Activated CD8-positive, alpha-beta memory T cell treated with anti-CD3 and anti-CD28 coated beads for 48 hours (primary cell): ENCODE measurements at places on chromosomes 2 and 18.

- no peak for DNase-seq
These were observed 563.2 kb upstream of the NRP2 start for GRCh38 chr2:205119136-205119535.

DNA sequence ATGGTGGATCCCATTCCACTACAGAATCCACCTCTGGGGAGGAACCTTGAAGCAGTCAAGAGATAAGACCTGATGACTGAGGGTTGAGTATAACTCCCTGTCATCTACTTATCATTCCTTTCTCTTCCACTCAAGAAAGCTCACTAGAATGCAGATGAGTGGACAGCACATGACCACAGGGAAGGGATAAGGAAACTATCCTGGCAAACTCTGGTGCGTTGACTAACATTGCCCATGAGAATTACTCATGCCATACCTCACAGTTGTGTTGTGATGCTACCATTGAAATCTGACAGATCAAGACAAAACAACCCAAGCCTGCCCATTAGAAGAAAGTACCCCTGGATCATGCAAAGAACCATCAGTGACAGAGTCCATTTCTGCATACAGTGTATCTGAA, 26.5 kb downstream of the SLC16A14 start:
- DNase-seq: no peak

GRCh38 chr18:22847392-22847791, 85.7 kb upstream of the RBBP8 start:
- no peak for DNase-seq

GRCh38 chr2:161165811-161166210, 5.6 kb downstream of the TANK start:
- no peak for DNase-seq

DNA sequence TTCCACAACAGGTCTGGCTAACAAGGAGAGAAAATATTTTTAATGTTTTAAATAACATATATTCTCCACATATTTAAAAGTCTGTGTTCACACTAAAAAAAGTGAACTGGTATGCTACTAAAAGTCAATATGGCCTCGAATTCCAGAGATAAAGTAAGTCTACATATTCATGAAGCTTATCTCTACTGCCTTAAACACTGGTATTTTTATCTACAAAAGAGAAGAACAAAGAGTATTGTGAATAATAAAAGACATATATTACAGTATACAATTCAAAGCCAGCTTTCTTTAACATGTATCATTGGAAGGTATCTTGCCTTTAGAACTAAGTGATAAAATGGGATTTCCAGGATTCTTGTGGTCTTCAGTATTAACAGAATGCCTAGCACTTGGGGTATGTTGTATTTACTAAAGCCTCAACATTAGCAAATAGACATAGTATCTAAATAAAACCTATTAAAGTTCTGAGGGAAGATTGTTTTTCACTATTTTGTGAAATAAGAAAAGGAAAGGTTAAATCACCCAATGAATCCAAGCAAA, 302.8 kb upstream of the CCDC68 start:
- DNase-seq: no peak

- no peak for DNase-seq
These were observed 6.6 kb upstream of the ASAP2 start for GRCh38 chr2:9199716-9200632.

DNA sequence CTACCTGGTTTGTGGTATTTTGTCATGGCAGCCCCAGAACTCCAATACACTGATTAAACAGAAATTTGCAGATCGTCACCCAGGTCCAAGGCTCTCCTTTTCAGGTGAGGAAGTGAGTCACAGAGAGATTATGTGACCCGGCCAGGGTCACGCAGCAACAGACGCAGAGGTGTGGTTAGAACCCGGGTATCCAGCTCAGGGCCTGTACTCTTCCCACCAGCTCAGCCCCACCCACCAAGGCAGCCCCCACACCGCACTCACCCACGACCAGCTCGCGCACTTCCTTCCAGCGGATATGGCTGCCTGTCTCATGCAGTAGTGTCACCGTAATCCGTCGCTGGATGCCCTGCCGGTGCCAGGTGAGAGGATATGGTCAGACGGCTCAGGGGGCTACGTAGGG, 48.1 kb downstream of the AQP12A start:
- DNase-seq: no peak

DNA sequence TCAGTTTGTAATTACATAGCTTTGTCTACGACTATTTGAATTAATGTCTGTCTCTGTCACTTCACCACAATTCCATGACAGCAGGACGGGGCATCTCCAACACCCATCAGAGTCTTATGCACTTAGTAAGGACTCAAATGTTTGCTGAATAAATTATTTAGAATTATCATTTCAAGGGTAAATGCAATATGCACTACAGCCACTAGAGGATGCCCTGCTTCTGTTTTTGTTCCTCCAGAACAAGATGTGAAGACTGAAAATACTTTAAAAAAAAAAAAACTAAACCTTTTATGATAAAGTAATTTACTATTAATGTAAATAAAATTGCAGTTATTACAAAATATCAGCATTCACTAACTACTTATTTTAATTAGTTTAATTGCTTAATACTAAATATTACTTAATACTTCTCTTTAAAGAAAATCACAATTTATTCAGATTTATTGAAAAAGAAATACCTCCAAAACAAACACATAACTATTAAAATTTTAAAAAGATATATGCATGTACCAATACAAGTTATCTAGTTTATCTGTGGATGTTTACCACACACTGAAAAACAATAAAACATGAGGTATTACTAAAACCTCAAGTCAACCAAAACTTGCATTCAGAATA, 3.2 kb downstream of the PIGN start:
- DNase-seq: no peak

DNA sequence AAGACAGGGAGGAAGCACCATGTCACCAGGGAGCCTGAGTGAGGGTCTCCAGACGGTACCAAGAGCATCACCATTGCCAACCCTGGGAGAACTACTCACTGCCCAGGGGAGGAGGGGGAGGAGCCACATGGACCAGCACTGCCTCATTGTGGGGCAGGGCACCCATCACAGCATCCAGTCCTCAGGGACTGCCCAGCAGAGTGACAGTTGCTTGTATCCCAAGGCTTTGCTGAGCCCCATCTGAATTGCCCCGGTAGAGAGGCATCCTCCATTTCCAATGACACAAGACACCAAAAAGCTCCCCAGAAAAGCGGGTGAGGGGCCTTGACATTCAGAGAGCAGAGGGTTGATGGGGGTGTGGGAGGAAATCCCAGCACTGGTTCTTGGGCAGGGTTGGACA, 6.8 kb upstream of the CIB4 start:
- DNase-seq: no peak

GRCh38 chr2:40403233-40403836, 48.6 kb downstream of the SLC8A1 start:
- no peak for DNase-seq

GRCh38 chr2:71064110-71064611, 4.3 kb upstream of the NAGK start:
- no peak for DNase-seq

DNA sequence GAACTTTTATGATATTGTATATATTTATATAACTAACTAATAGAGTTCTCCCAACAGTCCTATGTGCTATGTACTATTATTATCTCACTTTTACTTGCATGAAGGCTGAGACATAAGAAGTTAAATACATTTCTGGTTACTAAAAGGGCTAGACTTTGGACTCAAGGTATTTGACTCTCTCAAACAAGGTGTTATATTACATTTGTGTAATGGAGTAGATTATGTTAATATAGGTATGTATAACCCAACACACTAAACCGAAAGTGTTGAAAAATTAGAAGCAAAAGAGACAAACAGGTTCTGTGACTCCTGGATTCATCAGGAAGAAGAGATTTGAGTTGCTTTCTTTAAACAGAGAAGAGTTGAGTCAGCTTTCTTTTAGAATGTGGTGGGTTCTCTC, 733.6 kb upstream of the ZEB2 start:
- DNase-seq: no peak

DNA sequence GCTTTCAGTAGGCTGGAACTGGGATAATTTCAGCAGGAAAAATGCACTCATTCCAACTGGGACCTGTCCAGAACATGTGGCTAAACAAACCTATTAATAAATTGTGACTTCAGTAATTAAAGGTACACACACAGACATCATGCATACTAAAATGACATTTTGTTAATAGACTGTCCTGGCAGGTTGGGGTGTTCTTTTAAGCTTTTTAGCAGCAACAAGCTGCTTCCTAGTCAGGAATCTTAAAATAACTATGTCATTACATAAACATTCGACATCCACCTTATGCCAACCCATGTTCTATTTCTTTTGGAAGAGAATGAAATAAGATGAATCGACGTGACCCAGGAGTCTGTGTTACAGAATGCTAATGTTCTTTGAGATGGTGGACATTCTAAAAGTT, 435.7 kb downstream of the TXNL1 start:
- no peak for DNase-seq

GRCh38 chr18:2901423-2901985, 54.7 kb downstream of the EMILIN2 start:
- no peak for DNase-seq

DNA sequence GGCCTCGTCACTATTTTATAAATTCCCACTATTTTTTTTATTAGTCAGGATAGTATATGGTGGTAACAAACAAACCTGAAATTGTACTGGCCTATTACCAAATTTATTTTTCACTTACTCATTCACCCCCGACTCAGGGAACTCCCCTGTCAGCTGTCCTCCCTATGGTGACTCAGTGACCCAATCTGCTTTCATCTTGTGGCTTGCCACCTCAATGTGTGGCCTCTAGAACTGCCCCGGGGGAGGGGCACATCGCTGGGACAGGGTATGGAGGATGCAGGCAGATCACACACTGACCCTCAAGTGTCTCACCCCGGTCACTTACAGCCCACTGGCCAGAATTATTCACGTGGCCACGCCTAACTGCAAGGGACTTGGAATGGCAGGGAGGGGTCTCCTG, 71.6 kb downstream of the ACTR2 start:
- peak; percentile 18 for DNase-seq

DNA sequence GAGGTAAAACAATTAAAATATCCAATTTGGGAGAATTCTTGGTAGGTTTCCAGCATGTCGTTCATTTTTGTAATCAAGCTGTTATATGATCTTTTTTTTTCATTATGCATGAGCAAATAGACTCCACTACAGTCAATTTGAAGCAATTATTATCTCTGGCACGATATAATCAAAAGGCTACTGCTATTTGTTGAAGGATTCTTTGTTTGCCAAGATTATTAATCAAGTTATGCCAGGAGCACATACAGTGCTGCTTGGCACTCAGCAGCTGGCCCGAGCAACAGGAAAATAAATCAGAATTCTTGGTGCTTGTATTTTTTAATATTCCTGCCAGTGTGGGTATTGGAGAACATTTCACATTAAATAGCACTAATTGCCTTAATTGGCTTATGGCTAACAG, 279.5 kb downstream of the RND3 start:
- DNase-seq: no peak

DNA sequence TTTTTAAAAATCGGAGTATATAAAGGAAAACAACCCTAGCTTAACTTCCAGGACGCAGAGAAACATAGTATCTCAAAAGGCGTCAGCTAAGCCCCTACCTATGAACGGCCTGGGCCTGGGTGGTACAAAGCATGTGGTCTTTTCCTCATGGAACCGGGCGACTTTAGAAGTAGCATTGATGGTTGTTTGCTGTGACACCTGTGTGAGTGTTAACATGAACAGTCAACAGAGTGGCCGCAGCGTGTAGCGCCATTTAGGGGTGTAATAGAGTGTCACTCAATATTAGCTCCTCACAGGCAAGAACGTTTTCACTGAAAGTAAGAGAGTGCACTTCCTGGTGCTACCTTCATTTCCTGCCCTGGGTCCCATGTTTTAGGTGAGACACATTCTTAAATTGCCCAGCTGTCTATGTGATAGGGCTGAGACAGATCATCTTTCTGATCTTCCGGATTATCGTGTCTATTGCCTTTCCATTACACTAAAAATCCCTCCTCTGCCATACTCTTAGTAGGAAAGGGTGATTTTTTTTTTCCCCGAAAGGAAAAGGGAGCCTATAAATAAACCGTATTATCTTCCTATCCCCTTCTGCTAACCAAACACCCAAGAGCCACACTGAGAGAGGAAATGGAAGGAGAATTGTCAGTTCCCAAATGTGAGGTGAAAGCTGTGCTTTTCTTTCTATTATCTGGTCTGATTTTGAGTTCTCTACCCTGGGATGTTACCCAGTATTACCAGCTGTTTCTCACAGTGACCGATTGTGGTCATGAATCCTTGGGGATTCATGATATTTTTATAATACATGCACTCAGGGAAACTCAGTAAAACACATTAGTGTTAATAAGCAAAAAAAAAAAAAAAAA, 1.3 kb downstream of the GORASP2 start:
- no peak for DNase-seq

- no peak for DNase-seq
These were observed 57.4 kb downstream of the LINC00305 start for GRCh38 chr18:64091526-64091925.

DNA sequence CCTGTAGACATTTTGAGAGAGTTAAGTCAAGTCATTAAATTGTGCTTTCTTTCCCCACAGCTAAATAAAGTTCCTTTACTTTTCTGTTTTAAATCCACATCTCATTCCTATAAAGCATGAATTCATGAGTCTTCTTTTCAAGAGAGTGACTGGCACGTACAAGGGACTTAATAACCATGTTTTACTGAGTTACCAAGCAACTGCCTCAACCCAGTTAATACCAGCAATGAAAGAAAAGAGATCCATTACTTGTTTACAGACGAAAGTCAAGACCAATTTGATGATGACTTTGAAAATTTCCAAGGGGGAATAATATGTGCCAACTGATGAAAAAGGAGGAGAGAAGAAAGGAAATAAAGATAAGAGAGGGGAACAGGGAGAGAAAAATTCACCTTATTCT, 1082.5 kb upstream of the GYPC start:
- DNase-seq: no peak

DNA sequence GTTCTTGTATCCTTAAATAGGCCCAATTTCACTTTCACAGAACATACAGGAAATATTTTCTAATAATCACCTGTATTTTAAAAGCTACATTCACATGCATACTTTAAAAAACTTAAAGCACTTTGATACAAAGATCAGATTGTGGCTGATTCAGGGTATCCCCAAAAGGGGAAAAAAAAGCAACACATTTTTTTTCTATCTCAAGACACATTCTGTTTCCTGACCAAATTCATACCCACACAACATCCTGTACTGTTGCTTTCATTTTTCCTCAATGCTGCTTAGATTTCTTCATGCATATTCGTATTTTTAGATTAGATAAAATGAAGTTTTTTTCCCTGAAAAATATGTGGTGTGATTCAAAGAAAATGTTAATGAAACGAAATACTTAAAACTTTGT, 122.5 kb downstream of the TMEFF2 start:
- DNase-seq: no peak

GRCh38 chr2:177799531-177799930, 273.0 kb downstream of the PDE11A start:
- no peak for DNase-seq
